AG09319 (cell line): ENCODE measurements at places on chromosomes 5 and 9.

DNA sequence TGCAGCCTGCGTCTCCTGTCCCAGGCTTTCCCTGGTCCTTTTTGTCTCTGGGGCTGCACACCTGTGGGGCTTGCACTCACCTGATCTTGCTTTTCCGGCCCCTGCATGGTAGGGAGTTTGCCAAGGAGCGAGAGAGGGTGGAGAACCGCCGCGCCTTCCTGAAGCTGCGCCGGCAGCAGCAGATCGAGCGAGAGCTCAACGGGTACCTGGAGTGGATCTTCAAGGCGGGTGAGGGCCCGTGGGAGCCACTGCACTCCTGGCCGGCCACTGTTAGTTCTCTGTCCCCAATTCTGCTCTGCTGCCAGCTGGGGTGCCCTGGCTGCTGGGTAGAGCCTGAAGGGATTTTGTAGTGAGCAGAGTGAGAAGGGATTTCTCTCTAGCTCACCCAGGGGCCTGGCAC, 78.0 kb downstream of the CACNA1B start:
- DNase-seq, result no peak

DNA sequence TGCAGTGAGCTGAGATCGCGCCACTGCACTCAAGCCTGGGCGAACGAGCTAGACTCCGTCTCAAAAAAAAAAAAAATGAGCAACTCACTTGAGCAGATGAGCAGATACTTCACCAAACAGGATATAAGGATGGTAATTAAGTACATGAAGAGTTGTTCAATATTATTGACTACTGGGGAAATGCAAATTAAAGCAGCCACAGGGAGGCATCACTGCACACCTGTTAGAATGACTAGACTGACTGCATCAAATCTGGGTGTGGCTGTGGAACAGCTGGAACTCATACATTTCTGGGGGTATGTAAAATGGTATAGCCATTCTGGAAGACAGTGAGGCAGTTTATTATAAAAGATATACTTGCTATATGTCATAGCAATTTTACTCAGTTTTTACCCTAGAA, 93.0 kb downstream of the WNK2 start:
- DNase-seq, result no peak

- DNase-seq, result no peak
These were observed 138.0 kb downstream of the DCP2 start for GRCh38 chr5:113114559-113114958.

DNA sequence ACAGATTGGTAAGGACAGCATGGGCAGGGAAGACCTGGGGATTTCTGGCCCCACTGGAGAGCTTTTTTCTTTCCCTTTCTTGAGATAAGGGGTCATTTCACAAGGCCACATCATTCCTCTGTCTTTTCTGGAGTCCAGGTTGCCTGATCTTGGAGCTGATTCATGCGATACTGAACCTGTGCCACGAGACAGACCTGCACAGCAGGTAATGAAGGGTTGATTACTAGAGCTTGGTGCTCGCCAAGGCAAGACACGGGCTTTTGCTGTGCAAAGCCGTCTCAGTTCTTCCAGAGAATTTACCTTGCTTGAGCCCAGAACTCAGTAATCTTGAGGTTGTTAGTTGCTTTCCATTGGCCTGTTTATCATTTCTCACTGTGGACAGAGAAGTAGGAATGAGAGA, 39.2 kb downstream of the NUP188 start:
- no peak for DNase-seq

DNA sequence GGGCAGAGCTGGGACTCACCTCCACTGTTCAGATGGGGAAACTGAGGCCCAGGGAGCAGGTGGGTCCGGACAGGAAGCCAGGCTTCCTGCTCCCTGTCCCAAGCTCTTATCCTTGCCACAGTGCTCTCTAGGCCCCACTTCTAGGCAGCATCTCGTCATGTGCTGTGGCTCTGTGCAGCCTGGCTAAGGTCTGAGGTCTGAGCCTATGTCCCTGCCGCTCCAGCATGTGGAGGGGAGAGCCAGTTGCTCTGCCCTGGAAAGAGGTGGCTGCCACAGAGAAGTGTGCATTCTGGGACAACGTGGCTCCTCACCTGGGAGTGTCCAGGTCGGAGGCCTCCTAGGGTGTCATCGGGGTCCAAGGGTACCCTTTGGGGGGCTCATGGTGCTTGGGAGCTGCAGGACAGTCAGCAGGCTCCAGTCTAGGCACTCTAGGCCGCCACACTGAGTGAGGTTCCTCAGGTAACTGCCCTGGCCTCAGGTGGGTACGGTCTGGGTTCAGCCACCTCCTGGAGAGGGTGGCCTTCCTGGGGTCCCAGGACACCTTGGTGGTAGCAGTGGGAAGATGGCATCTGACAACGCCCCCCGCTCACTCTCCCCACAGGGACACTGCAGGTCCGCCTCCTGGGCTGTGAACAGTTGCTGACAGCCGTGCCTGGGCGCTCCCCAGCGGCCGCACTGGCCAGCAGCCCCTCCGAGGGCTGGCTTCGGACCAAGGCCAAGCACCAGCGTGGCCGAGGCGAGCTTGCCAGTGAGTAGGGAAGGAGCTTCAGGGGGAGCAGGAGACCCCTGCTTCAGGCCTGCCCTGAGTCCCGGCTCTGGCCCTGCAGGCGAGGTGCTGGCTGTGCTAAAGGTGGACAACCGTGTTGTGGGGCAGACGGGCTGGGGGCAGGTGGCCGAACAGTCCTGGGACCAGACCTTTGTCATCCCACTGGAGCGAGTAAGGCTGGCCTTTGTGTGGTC, 10.4 kb downstream of the PKN3 start:
- DNase-seq, result no peak

DNA sequence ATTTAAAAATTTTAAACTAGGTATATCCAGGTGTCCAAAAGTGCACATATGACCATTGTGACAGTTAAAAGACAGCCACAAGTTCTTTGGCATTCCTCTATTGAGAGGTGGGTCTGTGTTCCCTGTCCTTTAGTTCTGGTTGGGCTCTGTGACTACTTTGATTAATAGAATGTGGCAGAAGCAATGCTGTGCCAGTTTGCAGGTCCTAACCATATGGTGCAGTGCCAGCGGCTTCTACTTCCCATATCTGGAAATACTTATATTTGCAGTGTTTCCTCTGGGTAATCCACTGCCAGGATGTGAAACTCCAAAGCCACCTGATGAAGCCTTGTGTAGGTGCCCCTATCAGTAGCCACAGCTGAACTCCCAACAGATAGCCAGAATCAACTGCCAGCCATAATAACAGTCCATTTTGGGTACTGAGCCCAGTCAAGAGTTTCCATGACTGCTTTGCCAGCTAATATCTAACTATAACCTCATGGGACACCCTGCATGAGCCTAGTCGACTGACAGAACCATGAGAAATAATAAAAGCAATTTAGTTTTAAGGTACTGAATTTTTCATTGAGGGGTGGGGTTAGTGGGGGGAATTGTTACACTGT, 361.0 kb upstream of the SEMA6A start:
- DNase-seq, result no peak

GRCh38 chr9:20725675-20726074, 41.6 kb downstream of the FOCAD start:
- no peak for DNase-seq

DNA sequence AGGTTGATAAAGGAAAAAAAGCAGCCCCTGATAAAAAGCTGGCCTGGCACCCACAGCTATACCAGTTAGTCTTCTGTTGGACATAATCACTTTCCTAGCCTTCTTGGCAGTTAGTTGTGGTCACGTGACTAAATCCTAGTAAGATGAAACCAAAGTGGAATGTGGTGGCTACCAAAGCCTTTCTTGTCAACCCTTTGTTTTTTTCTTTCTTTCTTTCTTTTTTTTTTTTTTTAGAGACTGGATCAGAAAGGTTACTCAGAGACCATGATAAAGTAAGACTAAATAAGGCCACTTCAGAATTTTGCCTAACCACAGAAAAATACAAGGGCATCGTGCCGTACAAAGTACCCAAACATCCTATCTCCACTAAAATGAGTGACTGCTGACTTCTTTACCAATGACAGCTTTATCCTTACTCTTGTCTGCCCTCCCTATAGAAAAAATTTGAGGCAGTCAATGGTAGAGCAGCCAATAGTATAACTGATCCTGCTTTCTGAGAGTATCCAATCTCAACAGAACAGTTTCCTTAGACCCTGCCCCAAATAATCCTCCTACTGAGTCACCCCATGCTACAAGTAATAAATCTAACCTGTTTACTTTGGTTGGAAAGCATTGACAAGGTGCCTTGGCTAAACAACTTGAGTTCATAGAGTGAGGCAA, 14.2 kb upstream of the KIF27 start:
- DNase-seq, result peak; percentile 70

- DNase-seq, result no peak
These were observed 339.0 kb upstream of the WWC1 start for GRCh38 chr5:167952278-167952995.

- no peak for DNase-seq
These were observed 143.9 kb downstream of the C9orf50 start for GRCh38 chr9:129476821-129477611.

GRCh38 chr9:120935383-120935857, 8.8 kb upstream of the TRAF1 start:
- DNase-seq, result peak; percentile 87

- no peak for DNase-seq
These were observed 1019.5 kb downstream of the NR2F1-AS1 start for GRCh38 chr5:92561411-92561959.

DNA sequence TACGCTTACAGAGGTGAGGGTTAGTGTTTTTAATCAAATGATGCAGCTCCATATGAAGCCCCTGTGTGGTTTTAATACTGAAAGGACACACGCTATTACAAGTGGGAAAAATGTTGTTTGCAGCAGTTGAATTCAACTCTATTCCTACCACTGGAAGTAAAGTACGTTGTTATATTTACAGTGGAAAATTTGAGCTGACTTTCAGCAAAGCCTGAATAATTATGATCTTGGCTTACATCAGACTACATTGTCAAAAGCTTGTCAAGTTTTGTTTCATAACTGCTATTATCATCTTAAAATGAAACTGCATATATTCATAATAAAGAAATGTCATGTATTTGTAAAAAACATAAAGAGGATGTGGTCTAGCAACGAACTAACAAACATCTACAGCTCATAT, 818.5 kb downstream of the SEMA5A start:
- DNase-seq, result no peak

GRCh38 chr5:148666353-148666752, 12.0 kb upstream of the HTR4 start:
- DNase-seq, result no peak

DNA sequence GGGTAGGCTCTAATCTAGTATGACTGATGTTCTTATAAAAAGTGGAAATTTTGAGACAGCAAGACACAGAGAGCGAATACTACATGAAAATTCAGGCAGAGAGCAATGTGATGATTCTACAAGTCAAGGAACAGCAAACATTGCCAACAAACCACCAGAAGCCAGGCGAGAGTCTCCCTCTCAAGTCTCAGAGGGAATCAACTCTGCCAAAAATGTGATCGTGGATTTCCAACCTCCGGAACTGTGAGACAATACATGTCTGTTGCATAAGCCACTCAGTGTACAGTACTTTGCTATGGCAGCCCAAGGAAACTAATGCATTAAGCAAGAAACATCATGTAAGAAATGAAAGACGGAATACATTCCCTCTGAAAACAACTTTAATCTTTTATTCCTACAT, 52.1 kb upstream of the CCNG1 start:
- no peak for DNase-seq

DNA sequence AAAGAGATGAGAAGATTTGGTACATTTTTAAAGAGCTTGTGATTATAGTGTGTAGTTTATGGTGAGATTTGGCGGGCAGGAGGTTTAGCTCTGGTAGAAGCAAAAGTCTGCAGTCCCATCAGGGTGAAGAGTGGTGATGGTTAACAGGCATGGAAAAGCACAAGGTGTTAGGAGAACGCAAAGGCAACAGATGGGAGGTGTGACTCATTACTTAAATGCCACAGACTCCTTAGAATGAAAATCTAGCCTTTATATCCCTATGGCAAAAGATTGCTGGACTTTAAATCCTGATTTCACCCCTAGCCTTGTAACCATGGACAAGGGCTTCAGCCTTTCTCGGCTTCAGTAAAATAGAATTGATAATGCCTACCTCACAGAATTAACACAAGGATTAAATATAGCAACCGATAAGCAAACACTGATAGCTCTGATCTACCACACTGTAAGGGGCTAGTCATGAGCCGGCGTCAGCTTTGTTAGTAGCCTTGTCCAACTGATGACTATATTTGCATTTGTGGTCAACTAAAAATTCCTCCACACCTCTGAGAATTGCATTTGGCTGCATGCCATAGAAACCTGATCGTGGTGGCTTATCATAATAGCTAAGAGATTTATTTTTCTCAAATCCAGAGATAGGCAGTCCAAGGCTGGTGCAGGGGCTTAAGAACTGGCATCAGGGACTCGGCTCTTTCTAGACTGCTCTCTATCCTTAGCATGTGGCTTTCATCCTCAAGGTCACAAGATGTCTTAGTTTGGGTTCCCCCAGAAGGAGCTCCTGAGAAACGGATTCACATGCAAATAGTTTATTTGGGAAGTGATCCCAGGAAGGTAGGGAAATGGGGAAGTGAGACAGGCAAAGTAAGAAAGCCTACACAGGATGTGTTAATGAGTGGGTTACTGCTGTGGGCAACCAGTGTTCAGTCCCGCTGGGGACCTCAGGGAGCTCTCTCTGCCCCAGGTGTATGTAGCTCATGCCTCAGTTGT, 19.6 kb downstream of the MFAP3 start:
- DNase-seq, result no peak

- DNase-seq, result no peak
These were observed 666.7 kb downstream of the LRRC70 start for GRCh38 chr5:63245271-63245670.

GRCh38 chr5:82521431-82522051, 243.4 kb upstream of the RPS23 start:
- DNase-seq, result no peak

- no peak for DNase-seq
These were observed 100.8 kb upstream of the DHFR start for GRCh38 chr5:80755626-80756025.

DNA sequence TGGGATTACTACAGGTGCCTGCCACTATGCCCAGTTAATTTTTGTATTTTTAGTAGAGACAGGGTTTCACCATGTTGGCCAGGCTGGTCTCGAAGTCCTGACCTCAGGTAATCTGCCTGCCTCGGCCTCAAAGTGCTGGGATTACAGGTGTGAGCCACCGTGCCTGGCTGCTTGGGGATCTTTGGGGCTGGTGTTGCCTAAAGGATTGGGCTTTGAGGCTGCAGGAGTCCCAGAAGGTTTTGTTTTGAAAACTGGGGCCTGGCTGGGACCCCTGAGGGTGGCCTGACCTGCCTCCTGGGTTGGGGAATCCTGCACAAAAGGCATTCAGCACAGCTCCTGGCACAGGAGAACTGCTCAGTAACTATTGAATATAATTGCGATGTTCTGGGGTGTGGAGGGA, 25.1 kb upstream of the SHB start:
- no peak for DNase-seq

DNA sequence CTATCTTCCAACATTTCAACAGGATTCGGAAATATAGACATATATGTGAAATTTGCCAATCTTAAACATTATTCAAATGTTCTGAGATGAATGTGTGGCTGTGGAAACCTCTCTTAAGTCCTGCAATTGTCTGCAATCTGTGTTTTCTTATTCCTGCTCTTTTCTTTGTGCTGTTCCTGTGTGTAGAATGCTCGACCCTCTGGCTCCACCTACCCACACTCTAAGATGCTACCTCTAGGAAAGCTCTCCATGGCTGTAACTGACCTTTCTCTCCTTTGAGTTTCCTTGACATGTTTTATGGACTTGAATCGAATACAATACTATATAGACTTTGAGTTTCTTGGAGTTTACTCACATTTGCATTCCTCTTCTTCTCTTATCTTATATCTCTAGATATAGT, 120.6 kb upstream of the ASTN2 start:
- no peak for DNase-seq

- DNase-seq, result peak; percentile 28
These were observed 8.7 kb upstream of the NDUFB6 start for GRCh38 chr9:32581512-32582143.
